A549 treated with CpdA at 1 μM for 4 hours (cell line): ENCODE measurements at places on chromosomes 7 and 10. TPM values are rescaled to one million over a fixed set of nuclear protein-coding genes. Genes with fewer than 3 reads are reported as not detected.

Gene SFXN2
- total RNA-seq, result 2.7 to 4.1 TPM (median 3.6 TPM) in 5 replicates

Gene AP1S1
- total RNA-seq, result 131 to 162 TPM (median 147 TPM) in 5 replicates

Gene AQP1
- 0.36 to 0.70 TPM (median 0.45 TPM) in 5 replicates for total RNA-seq

Gene OR2A1
- total RNA-seq, result not detected in 5 replicates

Gene NPTX2
- 0.01 to 0.09 TPM (median 0.08 TPM) in 4 of 5 replicates, not detected in the other for total RNA-seq

Gene PDK4
- total RNA-seq, result 3.8 to 6.7 TPM (median 4.9 TPM) in 5 replicates

Gene HOXA7
- total RNA-seq, result 4.8 to 6.3 TPM (median 5.5 TPM) in 5 replicates

Gene POLL
- 13.0 to 18.7 TPM (median 15.8 TPM) in 5 replicates for total RNA-seq

Gene GTF2IRD1
- total RNA-seq, result 7.7 to 12.5 TPM (median 10.5 TPM) in 5 replicates

Gene STEAP4
- total RNA-seq, result not detected in 5 replicates

Gene POU6F2
- total RNA-seq, result not detected in 5 replicates

Gene MSS51
- 0.40 to 0.58 TPM (median 0.48 TPM) in 5 replicates for total RNA-seq

Gene PODXL
- 44.7 to 71.9 TPM (median 60.4 TPM) in 5 replicates for total RNA-seq

Gene PTPN20
- 4.0 to 5.3 TPM (median 4.5 TPM) in 5 replicates for total RNA-seq

Gene PTPRN2
- total RNA-seq, result 0.47 to 1.4 TPM (median 0.72 TPM) in 5 replicates

Gene PYROXD2
- total RNA-seq, result 4.1 to 5.1 TPM (median 4.6 TPM) in 5 replicates

Gene ENTPD1
- total RNA-seq, result 0.02 to 0.10 TPM in 2 of 5 replicates, not detected in the others

Gene CYP2C8
- total RNA-seq, result 0.17 TPM in 1 of 5 replicates, not detected in the others

Gene GNG11
- 32.3 to 35.6 TPM (median 33.9 TPM) in 5 replicates for total RNA-seq

Gene VSTM4
- 0.34 to 0.54 TPM (median 0.39 TPM) in 5 replicates for total RNA-seq

Gene TRPV6
- not detected in 5 replicates for total RNA-seq

Gene NIPSNAP2
- total RNA-seq, result 42.6 to 57.4 TPM (median 47.9 TPM) in 5 replicates

Gene ANKRD1
- total RNA-seq, result 4.4 to 8.4 TPM (median 6.5 TPM) in 5 replicates

Gene VAX1
- total RNA-seq, result 1.1 to 1.5 TPM (median 1.4 TPM) in 5 replicates

Gene ECHDC3
- total RNA-seq, result 7.3 to 10.9 TPM (median 8.5 TPM) in 5 replicates

Gene STOX1
- total RNA-seq, result 0.74 to 1.1 TPM (median 0.86 TPM) in 5 replicates

Gene MUC3A
- 8.9 to 15.9 TPM (median 12.7 TPM) in 5 replicates for total RNA-seq

Gene SCIN
- 0.37 to 0.51 TPM (median 0.43 TPM) in 5 replicates for total RNA-seq

Gene SUGCT
- 0.89 to 1.5 TPM (median 1.4 TPM) in 5 replicates for total RNA-seq

Gene HACD1
- 36.3 to 63.0 TPM (median 57.3 TPM) in 5 replicates for total RNA-seq

Gene CCDC172
- not detected in 5 replicates for total RNA-seq

Gene NRG3
- not detected in 5 replicates for total RNA-seq

Gene TRPV5
- not detected in 5 replicates for total RNA-seq

Gene IRF5
- 12.6 to 14.9 TPM (median 14.1 TPM) in 5 replicates for total RNA-seq

Gene ALDH18A1
- 48.2 to 52.0 TPM (median 51.1 TPM) in 5 replicates for total RNA-seq

Gene KEL
- total RNA-seq, result 1.1 TPM in 1 of 5 replicates, not detected in the others

Gene UNCX
- 0.05 to 0.08 TPM (median 0.06 TPM) in 3 of 5 replicates, not detected in the others for total RNA-seq

Gene BMPER
- 7.2 to 12.3 TPM (median 8.3 TPM) in 5 replicates for total RNA-seq

Gene APBB1IP
- total RNA-seq, result 9.3 to 11.1 TPM (median 10.5 TPM) in 5 replicates

Gene KCNH2
- total RNA-seq, result 0.40 to 0.52 TPM (median 0.47 TPM) in 5 replicates

Gene TRIM73
- 1.3 to 2.6 TPM (median 1.9 TPM) in 5 replicates for total RNA-seq

Gene FAM24B
- 13.1 to 15.6 TPM (median 14.3 TPM) in 5 replicates for total RNA-seq

Gene RBP3
- not detected in 5 replicates for total RNA-seq

Gene SH3PXD2A
- 1.5 to 2.5 TPM (median 2.2 TPM) in 5 replicates for total RNA-seq

Gene METTL27
- 6.2 to 10.7 TPM (median 10.3 TPM) in 5 replicates for total RNA-seq
